Activated T-cell treated with anti-CD3 and anti-CD28 coated beads, Interleukin-2, amount 50 U/mL, for 24 hours (primary cell): ENCODE measurements at places on chromosomes 5 and 9.

DNA sequence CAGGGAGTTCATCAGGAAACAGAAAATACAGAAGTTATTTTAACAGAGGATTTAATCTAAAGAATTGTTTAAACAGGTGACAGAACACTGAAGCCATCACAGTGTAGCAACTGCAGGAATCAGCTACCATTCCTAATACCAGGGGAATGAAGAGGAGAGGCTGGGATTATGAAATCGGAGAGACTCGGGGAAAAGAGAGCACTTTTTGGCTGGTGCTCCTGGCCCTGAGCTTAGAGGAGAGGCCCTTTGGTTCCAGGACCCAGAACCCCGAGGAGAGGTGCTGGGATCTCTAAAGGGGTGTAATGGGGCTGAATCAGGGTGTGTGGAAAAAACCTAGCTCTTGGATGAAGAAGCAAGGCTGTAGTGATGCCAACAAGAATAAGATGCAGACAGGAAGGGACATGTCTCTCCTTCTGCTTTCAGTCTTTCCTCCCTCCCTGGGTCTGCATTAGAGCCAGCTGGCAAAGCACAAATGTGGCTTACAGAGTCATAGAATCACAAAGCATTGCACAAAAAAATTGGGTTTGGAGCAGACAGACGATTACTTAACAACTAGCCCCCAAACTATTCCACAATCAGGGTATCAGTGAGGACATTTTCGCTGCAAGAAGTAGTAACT, 11.6 kb upstream of the SFXN1 start:
- no peak for DNase-seq

GRCh38 chr5:170397059-170397458, 7.9 kb upstream of the KCNMB1 start:
- no peak for DNase-seq

DNA sequence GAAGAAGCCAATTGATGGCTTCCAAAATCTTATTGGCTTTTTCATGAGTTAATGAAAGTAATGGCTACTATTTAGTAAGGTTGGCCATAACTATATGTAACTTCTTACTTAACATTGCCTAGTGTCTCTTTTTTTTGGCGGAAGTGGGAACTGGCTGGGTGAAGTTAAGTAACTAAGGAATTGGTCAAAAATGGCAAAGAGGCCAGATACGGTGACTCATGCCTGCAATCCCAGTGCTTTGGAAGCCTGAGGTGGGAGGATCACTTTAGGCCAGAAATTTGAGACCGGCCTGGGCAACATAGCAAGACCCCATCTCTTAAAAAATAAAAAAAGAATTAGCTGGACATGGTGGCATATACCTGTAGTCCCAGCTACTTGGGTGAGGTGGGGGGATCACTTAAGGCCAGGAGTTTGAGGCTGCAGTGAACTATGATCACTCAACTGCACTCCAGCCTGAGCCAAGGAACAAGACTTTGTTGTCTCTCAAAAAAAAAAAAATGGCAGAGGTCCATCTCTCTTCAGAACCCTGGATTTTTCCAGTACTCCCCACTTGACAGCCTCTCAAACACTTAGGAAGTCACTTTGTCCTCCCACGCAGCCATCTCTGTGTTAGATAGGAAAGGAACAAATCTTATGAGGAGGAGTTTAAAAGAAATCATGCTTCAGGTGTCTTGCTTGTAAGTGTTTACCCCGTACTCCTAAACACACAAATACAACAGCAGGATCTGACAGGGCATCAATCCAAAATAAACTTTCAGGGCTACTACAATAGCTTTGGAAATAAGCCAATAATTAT, 75.7 kb downstream of the TEK start:
- DNase-seq = no peak

- no peak for DNase-seq
Observed at GRCh38 chr9:133119846-133120500, 1.1 kb downstream of the RALGDS start.

DNA sequence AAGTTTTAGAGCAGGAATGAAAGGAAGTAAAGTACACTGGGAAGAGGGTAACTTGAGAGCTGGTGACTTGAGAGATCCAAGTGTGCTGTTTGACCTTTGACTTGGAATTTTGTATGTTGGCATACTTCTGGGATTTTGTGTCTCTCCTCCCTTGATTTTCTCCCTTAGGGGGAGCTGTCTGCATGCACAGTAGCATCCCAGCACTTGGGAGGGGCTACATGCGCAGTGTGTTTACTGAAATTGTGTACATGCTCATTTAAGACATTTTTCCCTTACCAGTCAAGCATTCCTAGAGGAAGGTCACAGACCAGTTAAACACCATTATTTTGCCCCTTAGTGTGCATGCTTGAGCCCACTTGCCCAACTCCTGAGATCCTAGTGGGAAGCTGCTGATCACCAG, 120.1 kb downstream of the ZNF622 start:
- DNase-seq = no peak

DNA sequence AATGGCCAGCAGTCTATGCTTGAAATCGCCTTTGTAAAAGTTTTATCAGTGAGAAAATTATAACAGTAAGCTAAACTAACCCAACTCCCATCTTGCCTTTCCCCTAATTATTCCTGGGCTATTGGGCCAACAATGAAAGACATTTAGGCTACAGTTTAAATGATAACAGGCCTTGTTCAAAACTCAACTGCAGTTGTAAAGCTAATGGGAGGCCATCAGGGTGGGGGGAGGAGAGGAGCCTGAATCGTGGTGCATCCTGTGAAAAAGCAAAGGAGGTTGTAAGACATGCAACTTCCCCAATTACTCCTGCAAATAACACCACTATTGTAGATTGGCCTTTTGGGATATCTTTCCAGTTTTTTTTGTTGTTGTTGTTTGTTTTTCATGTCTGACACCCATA, 53.8 kb downstream of the ACTL7B start:
- DNase-seq = no peak

- DNase-seq = no peak
Observed at GRCh38 chr5:51384281-51384840, 1.1 kb downstream of the ISL1 start.

- DNase-seq = no peak
Observed at GRCh38 chr5:171743436-171744076, 42.1 kb upstream of the SMIM23 start.

DNA sequence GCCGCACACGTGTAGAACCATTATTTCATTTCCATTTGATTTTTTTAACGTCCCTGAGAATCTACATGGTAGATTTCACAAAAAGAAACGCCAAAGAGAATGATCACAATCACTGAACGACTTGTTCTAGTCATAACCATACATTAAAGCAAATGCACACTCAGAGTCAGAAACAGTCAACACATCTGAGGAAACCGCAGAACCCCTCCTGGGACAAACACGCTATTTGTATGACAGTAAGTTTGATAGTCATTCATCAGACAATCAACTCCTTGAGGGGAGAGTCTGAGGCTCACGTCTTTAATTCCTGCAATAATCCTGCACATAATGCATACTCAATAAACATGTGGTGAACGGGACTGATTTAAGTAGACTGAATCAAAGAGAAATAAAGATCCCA, 129.2 kb downstream of the MED27 start:
- no peak for DNase-seq

GRCh38 chr5:127988146-127988760, 95.3 kb upstream of the SLC12A2 start:
- no peak for DNase-seq

DNA sequence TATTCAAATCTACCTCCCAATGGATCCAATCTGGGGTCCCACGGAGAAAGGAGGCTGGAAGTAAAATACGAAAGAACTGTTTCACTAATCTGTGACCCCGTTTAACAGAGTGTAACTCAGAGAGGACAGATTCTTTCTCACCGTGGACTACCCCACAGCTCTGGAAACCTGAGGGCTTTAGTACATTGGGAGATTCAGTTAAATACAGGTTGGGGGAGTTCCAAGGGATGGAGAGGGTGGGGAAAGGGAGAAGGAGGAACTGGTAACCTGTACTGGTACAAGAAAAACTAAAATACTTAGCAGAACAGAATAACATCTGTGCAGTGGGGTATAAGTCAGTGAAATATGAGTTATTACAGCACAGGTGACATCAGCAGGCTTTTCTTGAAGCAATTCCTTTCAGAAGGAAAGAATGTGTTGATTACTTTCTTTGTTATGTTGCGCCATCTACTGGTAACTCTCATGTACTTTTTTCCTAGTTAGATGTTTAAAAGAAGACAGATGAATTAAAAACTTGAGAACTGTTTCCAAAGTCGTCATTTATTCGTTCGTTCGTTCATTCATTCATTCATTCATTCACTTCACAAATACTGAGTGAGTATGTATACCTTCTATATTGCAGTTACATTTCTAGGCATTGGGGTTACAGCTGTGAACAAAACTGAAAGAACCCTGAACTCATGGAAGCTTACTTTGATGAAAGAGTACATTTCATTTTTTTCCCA, 30.0 kb upstream of the STOM start:
- no peak for DNase-seq

DNA sequence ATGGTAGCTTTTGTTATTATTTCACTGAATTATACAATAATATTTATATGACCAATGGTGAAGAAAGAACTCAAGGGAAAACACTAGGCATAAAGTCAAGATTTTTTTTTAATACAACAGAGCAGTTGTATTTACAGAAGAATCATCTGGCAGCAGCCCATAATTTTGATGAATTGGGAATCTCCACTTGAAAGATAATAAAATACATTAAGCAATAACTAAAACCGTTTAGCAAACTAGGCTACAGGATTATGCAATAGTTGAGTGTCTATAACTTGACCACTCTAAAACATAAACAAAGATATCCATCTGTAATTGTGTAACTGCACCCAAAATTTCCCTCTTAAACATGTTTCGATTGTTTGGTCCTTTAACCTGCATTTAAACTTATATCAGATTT, 80.8 kb downstream of the SNCAIP start:
- DNase-seq = no peak

DNA sequence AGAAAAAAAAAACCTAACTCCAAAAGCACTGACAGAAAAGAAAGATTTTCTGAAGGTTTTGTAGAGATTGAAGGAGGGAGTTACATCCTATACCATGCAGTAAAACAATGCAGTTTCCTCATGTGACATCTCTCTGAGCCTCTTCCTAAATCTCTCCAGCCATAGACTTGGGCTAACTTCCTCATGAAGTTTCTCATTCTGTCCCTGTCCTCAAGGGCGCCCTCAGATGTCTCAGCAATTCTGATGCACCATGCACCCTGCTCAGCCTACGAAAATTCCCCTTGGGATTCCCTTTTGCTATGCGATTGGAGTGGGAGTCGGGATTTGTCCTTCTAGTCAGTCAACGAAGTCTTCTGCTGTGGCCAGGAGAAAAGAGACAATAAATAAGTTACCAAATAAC, 68.9 kb downstream of the FAT2 start:
- DNase-seq = no peak

DNA sequence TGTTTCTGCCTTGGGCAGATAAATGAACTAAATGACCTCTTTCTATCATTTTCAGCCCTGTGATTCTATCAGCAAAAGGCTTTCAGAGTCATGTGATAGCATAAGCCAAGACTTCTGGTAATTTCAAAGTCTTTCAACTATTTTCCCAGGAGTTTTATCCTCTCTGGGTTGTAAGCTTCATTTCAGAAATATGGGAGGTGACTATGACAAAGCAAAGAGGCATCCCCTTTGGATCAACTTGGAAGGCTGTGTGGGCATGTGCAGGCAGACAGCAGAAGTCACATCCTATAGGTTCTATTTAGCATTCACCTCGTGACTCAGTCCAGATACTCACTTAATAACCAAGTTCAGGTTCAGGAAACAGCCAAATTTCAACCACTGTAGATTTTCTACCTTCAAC, 149.0 kb upstream of the FST start:
- DNase-seq = no peak
